Right kidney (tissue), 9 donors: ENCODE measurements at places on chromosomes 1 and 21.

- DNase-seq: no peak
These were observed 37.0 kb upstream of the PDE9A start for GRCh38 chr21:42616446-42616845.

GRCh38 chr1:35287807-35288640, 19.5 kb downstream of the ZMYM4 start:
- DNase-seq: no peak

DNA sequence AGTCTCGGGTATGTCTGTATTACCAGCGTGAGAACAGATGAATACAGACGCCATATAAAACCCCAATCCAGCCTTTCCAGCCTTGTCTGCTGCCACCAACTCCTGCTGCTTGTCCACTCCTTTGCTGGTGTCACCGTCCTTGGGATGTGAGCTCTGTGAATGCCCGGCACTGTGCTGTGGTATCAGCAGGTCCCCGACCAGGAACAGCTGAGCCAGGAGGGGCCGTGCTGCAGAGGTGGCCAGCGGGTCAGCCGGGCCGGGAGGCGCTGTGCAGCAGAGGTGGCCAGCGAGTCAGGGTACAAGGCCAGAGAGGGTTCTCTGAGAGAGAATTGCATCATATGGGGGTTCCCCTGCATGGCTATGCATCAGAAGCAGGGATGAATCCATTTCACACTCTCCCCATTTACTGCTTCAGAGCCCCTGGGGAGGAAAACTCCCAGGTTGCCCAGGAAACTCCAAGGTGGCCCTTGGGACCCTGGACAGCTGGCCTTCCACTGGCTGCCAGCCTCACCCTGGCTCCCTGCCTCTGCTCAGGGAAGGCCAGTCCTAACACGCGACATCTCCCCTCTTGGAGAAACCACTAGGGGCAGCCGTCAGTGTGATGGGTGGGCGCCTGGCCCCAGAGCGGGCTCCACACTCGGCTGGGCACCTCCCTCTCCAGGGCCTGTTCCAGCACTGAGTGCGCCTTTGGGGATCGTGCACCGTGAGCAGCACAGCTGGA, 122.4 kb upstream of the COL6A1 start:
- DNase-seq: no peak

DNA sequence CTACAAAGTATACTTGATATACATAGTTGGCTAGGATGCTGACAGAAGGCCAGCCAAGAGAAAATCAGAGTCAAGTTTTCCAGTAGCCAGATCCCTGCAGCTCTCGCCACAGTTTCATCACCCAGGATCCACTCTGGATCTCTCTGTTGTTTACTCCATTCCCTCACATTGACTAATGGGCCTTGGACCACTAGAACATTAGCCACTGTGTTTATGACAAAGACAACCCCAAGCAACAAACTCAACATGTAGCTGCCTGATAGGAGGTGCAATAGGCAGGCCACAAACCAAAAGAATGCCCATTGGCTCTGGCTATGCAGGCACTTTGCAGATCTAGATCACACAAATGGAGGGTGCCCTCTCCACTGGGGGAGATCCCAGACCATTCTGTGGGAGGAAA, 44.2 kb downstream of the ARHGEF11 start:
- no peak for DNase-seq
